ENCODE measurements at places on chromosomes 2 and 18. TPM values are rescaled to one million over a fixed set of nuclear protein-coding genes. Genes with fewer than 3 reads are reported as not detected.

DNA sequence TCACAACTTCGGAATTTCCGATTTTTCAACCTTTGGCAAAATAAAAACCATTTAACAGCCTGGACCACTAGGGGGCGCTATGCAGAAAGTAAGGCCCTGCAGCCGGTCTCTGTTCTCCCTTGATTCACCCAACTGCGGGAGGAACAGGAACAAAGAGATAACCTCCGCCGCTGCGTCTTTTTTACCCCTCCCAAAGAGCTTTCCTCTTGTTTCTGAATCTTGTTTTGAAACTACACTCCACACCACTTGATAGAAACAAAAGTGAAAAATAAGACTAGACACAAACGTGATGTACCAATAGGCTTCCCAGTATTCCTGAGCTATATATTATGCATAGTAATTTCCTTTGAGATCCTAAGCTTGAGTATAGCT, 231.2 kb downstream of the MYO3B start:
- H3K27me3 ChIP-seq = peaks cover 13% of the 10 kb centered on the region
- no peak overlapping the region for H3K27ac ChIP-seq
- no peaks in the 10 kb centered on the region for H3K4me1 ChIP-seq
- peak; percentile 24 for DNase-seq

Gene ABHD3
- 6.4 TPM for total RNA-seq

Gene KANSL1L
- 7.5 TPM for total RNA-seq

Gene MDH1B
- 1.9 TPM for total RNA-seq

GRCh38 chr2:207437136-207437523, 92.6 kb upstream of the CREB1 start:
- no peak for DNase-seq
- H3K4me3 ChIP-seq = no peak overlapping the region
- no peak overlapping the region for H3K27ac ChIP-seq
- H3K36me3 ChIP-seq = no peaks in the 10 kb centered on the region

DNA sequence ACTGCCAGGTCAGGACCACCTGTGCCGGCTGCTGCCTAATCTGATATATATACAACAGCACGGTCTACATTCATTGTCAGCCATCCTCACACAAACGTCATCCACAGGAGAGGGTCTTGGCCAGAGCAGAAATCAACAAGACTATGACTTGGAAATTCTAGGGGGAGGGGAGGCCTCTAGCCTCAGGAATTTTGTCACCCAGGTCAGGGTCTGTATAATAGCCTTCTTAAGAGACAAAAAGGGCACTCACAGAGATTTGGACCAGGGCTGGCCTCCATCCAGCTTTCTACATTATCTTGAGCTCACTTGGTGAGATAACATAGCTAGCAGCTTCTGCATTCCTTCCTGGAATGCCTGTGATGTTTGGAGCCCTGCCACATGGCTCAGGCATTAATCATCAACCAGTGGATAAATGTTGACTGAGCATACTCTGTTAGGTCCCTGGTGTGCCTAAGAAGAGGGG, 50.4 kb upstream of the CTIF start:
- H3K36me3 ChIP-seq = no peaks in the 10 kb centered on the region
- H3K27me3 ChIP-seq = no peaks in the 10 kb centered on the region
- H3K4me1 ChIP-seq = peaks cover 25% of the 10 kb centered on the region
- peak; percentile 95 for DNase-seq
- H3K4me3 ChIP-seq = no peak overlapping the region
- H3K27ac ChIP-seq = peak overlapping the region; percentile 23

Gene CLEC4F
- total RNA-seq = not detected

GRCh38 chr18:9561759-9562158, 52.6 kb downstream of the PPP4R1 start:
- H3K4me1 ChIP-seq = no peaks in the 10 kb centered on the region
- DNase-seq = no peak
- no peak overlapping the region for H3K4me3 ChIP-seq
- peaks cover 43% of the 10 kb centered on the region for H3K36me3 ChIP-seq
- H3K27ac ChIP-seq = no peak overlapping the region

DNA sequence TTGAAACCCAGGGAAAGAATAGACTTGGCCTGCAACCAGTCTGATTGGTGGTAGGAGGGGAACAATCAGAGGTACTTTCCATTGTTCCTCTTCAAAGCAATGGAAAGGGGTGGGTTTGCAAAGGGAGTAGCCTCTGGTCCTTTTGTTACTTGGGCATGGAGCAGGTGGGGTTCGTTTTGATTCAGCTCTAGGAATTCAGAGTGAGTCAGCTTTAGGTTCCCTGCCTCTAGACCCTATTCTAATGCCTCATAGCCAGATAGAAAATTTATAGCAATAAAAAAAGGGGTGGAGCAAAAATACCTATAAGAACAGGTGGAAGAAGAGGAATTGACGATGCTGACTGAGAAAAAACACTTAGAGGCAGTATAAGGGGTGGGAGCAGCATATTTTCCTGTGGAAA, 636.4 kb downstream of the PLCL1 start:
- H3K27ac ChIP-seq = no peak overlapping the region
- no peaks in the 10 kb centered on the region for H3K36me3 ChIP-seq
- H3K4me1 ChIP-seq = peaks cover 5% of the 10 kb centered on the region
- H3K27me3 ChIP-seq = no peaks in the 10 kb centered on the region
- no peak for DNase-seq

GRCh38 chr2:162217598-162217997, 25.6 kb downstream of the FAP start:
- DNase-seq = no peak
- peaks cover 75% of the 10 kb centered on the region for H3K36me3 ChIP-seq
- H3K4me3 ChIP-seq = no peak overlapping the region
- H3K4me1 ChIP-seq = no peaks in the 10 kb centered on the region
- H3K27me3 ChIP-seq = no peaks in the 10 kb centered on the region

DNA sequence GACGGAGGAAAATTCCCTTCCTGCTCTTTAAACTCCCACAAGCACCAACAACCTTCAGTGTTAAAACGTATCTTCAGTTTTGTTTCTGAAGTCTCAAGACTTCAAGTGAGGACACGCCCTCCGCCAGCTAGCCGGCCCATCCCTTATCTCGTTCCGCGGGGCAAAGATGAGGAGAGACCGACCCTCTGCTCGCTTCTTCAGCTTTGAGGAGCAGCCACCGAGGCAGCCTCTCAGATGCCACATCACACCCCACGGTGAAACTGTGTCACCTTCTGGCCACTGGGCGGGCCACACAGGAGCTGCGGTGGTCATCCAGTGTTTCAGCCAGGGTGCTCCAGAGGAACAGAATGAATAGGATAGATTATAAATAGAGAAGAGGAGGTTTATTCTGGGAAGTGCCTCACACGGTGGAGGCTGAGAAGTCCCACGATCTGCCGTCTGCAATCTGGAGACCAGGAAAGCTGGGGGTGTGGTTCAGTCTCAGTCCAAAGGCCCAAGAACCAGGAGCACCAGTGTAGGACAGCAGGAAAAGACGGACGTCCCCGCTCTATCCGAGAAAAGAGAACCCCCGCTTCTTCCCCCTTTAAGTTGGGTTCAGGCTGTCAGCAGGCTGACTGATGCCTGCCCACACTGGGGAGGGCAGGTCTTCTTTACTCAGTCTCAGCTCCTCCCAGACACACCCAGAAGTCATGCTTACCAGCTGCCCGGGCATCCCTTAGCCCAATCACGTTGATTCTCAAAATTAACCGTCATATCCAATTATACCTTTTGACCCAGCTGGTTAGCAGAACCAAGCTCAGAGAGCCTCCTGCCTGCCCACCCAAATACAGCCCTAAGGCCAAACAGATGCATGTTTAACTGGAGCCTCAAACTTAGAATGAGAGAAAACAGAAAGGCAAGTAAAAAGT, 399.7 kb upstream of the ID2 start:
- no peaks in the 10 kb centered on the region for H3K36me3 ChIP-seq
- no peak overlapping the region for H3K27ac ChIP-seq
- H3K27me3 ChIP-seq = peaks cover 2% of the 10 kb centered on the region
- no peak overlapping the region for H3K4me3 ChIP-seq
- DNase-seq = no peak

- peak; percentile 57 for DNase-seq
- H3K4me1 ChIP-seq = no peaks in the 10 kb centered on the region
- H3K4me3 ChIP-seq = no peak overlapping the region
- no peak overlapping the region for H3K27ac ChIP-seq
- peaks cover 18% of the 10 kb centered on the region for H3K36me3 ChIP-seq
Observed at GRCh38 chr2:3512086-3512485, 7.2 kb downstream of the ADI1 start.

GRCh38 chr2:58073751-58074150, 27.1 kb downstream of the VRK2 start:
- no peaks in the 10 kb centered on the region for H3K4me1 ChIP-seq
- H3K4me3 ChIP-seq = no peak overlapping the region
- no peaks in the 10 kb centered on the region for H3K36me3 ChIP-seq
- no peak for DNase-seq
- no peak overlapping the region for H3K27ac ChIP-seq

Gene TTN
- 0.50 TPM for total RNA-seq

Gene GBX2
- 1.2 TPM for total RNA-seq

- DNase-seq = no peak
- no peak overlapping the region for H3K27ac ChIP-seq
- H3K4me1 ChIP-seq = no peaks in the 10 kb centered on the region
- H3K4me3 ChIP-seq = no peak overlapping the region
Observed at GRCh38 chr2:152114366-152114765, 15.5 kb upstream of the CACNB4 start.

GRCh38 chr18:23313379-23313778, 139.7 kb upstream of the RIOK3 start:
- DNase-seq = no peak
- H3K4me1 ChIP-seq = peaks cover 31% of the 10 kb centered on the region
- H3K27ac ChIP-seq = no peak overlapping the region
- H3K36me3 ChIP-seq = no peaks in the 10 kb centered on the region

GRCh38 chr2:187934236-187934635, 357.4 kb upstream of the GULP1 start:
- H3K27ac ChIP-seq = no peak overlapping the region
- H3K27me3 ChIP-seq = no peaks in the 10 kb centered on the region
- no peak overlapping the region for H3K4me3 ChIP-seq

GRCh38 chr2:218961651-218962570, 2.4 kb downstream of the CDK5R2 start:
- H3K36me3 ChIP-seq = no peaks in the 10 kb centered on the region
- no peak overlapping the region for H3K4me3 ChIP-seq
- H3K4me1 ChIP-seq = peaks cover 14% of the 10 kb centered on the region
- no peak overlapping the region for H3K27ac ChIP-seq
- no peak for DNase-seq
- H3K27me3 ChIP-seq = peaks cover 49% of the 10 kb centered on the region

- H3K4me3 ChIP-seq = peak overlapping the region; percentile 32
- H3K36me3 ChIP-seq = no peaks in the 10 kb centered on the region
- peak overlapping the region; percentile 26 for H3K27ac ChIP-seq
- no peak for DNase-seq
Observed at GRCh38 chr2:64858541-64859311, 130.5 kb upstream of the SLC1A4 start.

DNA sequence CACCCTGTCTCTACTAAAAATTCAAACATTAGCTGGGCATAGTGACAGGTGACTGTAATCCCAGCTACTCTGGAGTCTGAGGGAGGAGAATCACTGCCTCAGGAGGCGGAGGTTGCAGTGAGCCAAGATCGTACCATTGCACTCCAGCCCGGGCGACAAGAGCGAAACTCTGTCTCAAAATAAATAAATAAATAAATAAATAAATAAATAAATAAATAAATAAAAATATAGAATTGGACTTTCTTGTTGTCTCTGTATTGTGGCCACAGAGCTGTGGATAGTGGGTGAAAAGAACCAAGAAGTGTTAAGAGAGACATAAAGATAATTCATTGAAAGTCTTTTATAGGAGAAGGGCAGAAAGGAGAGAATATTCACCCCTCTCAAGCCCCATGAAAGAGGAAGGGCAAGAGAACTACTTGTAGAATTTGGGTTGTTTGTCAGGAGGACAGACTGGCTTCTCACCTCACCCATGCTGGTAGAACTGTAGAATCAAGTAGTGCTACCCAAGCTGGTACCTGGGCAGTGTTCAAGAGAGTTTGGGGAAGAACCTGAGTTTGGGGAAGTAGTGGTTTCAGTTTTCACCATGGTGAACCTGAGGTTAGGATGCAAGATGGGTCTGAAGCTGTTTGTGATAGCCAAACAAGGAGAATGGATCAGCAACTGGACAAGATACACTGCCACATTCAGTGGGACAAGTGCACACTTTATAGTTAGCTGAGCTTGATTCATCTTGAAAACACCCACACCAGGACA, 256.5 kb downstream of the CD226 start:
- no peak overlapping the region for H3K27ac ChIP-seq
- no peaks in the 10 kb centered on the region for H3K27me3 ChIP-seq
- H3K4me3 ChIP-seq = no peak overlapping the region

- H3K27me3 ChIP-seq = no peaks in the 10 kb centered on the region
- no peak overlapping the region for H3K27ac ChIP-seq
- H3K4me1 ChIP-seq = no peaks in the 10 kb centered on the region
- no peak for DNase-seq
Observed at GRCh38 chr2:239715606-239716005, 309.5 kb downstream of the NDUFA10 start.

GRCh38 chr18:22650247-22650646, 232.5 kb upstream of the CTAGE1 start:
- H3K36me3 ChIP-seq = no peaks in the 10 kb centered on the region
- no peak overlapping the region for H3K27ac ChIP-seq
- H3K27me3 ChIP-seq = no peaks in the 10 kb centered on the region
- H3K4me3 ChIP-seq = no peak overlapping the region

- no peaks in the 10 kb centered on the region for H3K36me3 ChIP-seq
- no peak overlapping the region for H3K4me3 ChIP-seq
- no peak overlapping the region for H3K27ac ChIP-seq
- H3K4me1 ChIP-seq = no peaks in the 10 kb centered on the region
Observed at GRCh38 chr2:165667375-165667774, 126.7 kb downstream of the GALNT3 start.

Gene SLC16A14
- 4.2 TPM for total RNA-seq

Gene AGXT
- not detected for total RNA-seq

DNA sequence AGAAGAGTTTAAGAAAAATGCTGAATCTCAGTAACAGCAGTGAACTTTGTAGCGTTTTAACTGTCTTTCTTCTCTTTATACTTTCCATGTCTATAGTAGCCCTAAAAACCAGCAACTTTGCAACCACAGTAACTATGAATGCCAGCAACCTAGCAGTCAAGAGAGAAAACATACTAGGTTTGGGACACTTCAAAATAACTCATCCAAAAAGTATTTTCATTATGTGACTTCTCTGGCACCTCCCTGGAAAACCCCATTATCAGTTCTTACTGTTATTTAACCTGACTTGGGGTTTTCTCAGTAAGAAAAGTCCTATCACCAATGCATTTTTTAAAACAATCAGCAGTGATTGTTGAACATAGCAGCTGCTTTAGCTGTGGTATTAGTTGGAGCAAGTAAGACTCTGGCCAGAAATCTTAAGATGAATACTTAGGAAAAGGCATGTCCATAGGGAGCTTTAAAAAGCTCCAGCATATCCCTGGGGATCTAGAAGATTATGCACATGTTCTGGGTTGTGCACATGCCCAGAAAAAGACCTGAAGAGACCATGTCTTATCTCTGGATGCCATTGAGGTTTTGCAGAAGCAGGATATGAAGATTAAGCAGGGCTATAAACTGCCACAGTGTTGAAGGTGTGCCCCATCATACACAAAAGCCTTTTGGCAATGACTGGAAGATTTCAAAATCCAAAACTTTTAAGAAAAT, 411.3 kb downstream of the CMPK2 start:
- DNase-seq = peak; percentile 3
- no peak overlapping the region for H3K27ac ChIP-seq
- H3K4me3 ChIP-seq = no peak overlapping the region
- H3K36me3 ChIP-seq = no peaks in the 10 kb centered on the region
- H3K27me3 ChIP-seq = no peaks in the 10 kb centered on the region

Gene CIDEA
- 0.43 TPM for total RNA-seq

GRCh38 chr2:222941510-222942032, 80.7 kb downstream of the ACSL3 start:
- no peak overlapping the region for H3K4me3 ChIP-seq
- peak; percentile 39 for DNase-seq
- H3K27ac ChIP-seq = no peak overlapping the region
- H3K36me3 ChIP-seq = peaks cover 4% of the 10 kb centered on the region
- H3K27me3 ChIP-seq = no peaks in the 10 kb centered on the region

Data from astrocyte (in vitro differentiated cells and primary cell).